ENCODE measurements at places on chromosomes 3 and 15.

- no peak for DNase-seq
Observed at GRCh38 chr3:39448506-39449233, 18.8 kb upstream of the MOBP start.

GRCh38 chr15:88428053-88428452 is 39.1 kb downstream of the MRPL46 start:
- no peak for DNase-seq

GRCh38 chr3:102124282-102124681 is 275.0 kb downstream of the NFKBIZ start:
- DNase-seq, result no peak

DNA sequence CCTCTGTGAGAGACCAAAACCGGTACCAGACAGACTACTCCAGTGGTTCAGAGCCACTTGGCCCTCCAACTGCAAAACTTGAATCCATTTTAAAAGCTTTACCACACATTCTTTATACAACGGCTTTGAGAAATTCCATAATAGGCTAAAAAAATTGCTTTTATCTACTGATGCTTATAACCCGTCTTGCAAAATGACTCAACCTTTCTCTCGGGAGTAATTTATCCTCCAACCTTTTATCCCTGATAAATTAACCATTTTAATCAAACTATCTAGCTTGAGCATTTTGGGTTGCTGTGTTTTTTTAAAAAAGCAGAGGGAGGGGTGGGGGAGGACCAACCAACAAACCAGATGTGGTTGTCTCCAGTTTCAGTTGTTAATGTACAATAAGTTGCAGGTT is 275.7 kb upstream of the LRTM1 start:
- DNase-seq, result no peak

DNA sequence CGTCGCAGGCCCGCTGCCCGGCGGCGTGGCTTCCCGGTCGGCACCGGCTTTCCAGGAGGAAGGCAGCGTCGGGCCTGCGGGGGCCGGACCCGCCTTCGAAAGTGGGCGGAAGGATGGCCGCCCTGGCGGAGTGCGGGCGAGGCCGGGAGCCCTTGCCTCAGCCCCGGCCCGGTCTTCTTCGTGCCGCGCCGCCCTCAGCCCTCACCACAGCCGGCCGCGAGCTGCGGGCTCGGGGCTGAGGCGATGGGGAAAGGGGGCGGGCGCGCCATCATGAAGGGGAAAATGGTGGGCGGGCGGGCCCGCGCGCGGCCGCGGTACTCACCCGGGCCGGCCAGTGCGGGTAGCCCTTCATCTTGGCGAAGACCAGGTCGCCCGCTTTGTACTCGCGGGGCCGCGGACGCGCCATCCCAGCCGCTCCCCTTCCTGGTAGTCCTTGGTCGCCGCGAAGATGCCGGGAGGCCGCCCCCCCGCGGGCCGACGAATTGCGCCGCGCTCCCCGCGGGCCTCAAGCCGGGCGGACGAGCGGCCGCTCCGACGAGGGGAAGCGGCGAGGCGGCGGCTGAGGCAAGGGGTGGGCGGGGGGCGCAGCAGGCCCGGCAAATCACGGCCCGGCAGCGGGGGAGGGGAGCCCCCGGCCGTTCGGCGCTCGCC is 489 bp downstream of the HDGFL3 start:
- DNase-seq, result no peak

DNA sequence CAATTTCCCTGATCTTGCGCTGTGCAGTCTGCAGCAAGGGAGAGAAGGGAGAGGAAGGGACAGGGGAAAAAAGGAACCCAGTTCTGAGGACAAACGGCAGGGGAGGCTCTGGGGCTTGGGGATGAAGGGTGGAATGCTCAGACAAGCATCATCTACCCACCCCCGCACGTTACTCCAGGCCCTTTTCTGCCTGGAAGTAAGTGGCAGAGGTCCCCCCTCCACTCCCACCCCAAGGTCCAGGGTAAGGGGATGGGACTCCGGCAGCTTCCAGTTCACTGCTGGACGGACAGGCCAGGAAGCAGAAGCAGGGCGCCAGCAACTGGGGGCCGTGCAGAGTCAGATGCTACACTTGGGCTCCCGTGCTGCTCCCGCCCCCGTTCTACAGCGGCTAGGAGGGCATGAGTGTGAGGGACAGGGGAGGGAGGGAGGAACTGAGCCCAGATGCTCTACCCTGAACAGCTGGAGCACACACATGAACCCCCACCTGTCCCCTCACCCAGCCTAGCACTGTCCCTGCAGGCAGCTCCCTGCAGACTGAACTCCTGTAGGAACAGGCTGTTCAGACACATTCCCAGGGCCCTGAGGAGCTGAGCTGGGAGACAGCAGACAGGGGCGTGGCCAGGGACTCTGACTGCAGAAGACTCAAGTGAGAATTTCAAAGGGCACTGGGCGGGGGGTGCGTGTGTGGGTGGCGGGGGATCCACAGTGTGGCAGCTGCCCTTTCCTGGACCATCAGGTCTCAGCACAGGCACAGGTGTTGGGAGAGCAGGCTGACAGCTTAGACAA is 59.7 kb downstream of the SENP2 start:
- no peak for DNase-seq

DNA sequence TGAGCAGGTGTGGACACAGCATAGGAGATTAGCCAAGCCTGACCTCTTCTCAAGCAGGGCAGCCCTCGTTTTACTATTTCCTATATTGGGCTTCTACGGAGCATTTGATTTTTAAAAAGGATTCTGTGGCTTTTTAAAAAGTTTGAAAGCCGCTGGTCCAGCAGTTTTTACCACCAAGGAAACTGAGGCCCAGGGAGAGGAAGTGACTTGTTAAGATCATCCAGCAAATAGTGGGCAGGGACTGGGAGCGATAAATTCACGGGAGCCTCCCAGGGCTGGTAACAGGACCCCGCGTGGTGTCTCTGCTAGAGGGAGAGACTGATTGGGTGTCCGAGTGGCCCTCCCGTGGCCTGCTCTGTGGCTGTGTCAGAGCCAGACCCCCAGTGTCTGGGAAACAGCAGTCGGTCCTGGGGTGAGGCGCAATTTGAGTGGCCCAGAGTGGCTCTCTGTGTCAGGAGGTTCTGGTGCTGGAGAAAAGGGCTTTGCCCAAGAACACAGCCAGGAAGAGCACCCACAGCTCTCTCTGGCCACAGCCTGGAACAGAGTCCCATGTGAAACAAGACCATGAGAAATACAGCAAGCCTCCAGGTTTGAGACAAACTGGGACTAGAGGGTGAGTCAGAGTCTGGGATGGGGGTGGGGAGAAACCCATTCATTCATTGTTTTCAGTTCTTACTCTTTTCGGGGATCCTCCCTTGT is 4.2 kb downstream of the FURIN start:
- no peak for DNase-seq

GRCh38 chr3:117567906-117568305 is 858.3 kb downstream of the TUSC7 start:
- no peak for DNase-seq

DNA sequence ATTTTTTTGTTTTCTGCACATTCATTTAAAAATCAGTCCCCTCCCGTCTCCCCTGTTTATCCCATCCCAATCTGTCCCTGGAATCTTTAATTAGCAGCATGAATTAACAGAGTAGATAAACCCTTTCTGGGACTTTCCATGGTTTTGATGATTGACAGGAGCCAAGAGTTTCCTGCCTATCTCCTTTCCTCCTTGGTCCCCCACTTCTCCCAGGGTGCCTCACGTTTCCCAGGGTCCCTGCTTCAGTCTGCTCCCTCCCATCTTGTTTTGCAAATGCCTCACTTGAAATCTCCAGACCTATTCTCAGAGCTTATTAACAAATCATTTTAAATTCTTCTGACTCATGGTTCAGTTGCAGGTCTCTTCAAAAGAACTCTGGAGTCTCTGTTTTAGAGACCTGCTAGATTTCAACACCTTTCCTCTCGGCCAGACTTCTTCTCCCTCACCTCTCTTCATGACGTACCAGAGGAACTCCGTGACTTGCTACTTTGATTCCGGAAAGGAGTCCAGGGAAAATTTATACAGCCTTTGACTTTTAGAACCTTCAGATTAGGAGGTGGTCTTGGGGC is 238.5 kb downstream of the ITPR1 start:
- DNase-seq, result no peak

DNA sequence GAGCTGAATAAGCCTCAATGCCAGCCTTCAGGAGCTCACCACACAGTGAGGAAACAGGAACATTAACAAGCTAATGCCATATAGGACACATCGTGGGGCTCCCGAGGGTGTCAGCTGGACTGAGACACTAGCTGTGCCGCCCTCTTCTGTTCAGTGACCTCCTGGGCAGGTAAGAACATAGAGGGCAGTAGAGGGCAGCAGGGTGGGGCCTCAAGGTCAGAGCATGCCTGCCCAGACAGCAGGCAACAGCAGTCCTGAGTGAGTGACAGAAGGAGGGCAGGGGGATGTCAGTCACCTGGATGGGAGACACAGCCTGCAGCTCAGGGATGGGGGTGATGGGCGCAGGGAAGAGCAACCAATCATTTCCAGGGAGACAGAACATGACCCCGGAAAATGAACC is 15.5 kb downstream of the NTRK3 start:
- no peak for DNase-seq

- DNase-seq, result no peak
Observed at GRCh38 chr15:80558631-80559319, 136.3 kb upstream of the ABHD17C start.

DNA sequence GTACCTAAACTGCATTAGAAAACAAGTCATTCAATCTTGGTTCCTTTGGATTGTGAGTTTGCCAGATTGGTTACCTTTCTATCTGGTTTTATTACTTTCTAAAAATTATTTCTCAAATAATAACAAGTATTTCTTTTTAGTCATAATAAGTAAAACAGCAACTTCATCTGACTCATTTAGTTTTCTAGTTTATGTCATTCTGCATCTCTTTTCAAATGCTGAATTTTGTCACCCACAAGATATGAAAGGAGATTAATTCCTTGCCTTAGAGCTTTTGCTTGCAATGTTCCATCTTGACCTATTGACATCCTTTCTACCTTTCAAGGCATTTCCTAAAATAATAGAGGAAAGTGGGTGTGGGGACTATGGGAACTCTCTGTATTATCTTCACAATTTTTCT is 253.6 kb upstream of the PEX5L start:
- DNase-seq, result no peak

DNA sequence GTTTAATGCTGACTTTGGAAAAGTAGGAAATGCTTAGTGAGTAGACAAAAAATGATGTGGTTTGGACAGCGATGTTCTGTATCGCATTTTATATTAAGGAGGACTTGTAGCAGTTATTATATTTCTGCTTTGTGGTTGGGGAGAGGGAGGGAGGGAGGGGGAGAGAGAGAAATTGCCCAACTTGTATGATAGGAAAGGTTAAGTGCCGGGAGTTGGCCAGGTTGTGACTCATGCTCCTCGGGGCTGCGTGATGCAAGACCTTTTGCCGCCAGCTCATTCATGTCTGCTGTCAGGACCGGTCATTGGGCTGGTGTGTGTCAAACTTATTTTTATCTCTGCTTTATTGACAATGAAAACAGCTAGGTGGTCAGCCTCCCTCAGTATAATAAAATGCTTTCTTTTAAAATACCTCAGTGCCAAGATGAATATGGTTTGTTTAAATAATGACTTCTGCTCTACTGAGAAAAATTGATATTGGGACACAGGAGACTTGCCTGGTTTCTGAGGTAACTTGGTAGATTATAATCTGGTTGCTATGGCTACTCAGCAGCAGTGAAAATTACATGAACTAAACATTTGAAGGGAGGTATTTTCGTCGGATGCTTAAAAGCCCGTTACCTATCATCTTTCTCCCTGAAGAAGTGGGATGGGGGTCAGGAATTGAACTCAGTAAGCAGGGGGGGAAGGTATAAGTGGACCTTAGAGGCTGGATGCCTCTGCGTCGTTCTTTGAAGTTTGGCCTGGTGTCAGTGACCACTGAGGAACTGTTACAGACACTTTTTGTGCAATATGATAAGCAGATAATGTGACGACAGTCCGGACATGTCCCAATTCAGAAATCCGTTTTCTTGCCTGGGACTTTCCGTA is 90.7 kb downstream of the FNDC3B start:
- DNase-seq, result peak; percentile 97

DNA sequence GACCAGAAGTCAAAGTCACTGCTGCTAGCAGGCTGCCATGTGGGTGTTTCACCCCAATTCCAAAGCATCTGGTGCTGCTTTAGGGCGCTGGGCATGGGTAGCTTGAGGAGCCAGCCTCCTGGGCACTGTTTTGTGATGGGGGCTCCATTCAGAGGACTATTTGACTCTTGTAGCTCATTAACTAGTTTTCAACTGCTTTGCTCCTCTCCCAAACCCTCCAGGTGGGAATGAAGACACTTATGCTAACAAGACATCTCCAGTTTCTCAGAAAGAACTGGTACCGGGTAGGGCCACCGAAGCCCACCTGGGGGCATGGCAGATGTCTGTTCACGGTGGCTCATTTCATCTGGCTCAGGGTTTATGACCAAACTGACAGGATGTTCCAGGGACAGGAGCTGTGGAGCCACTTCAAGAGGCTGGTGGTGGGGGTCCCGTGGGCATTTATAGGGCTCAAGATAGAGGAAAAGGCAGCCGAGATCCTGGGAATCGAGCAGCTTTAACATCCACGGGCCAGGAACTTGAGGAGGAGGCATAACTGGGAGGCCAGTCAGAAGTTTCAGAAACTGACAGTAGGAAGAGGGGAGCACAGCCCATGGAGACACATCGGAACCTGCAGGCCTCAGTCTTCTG is 17.7 kb downstream of the AMOTL2 start:
- no peak for DNase-seq
